ENCODE measurements at places on chromosomes 7 and 10.

GRCh38 chr7:45699015-45699309 lies 124.8 kb downstream of the ADCY1 start:
- DNase-seq = no peak

- no peak for DNase-seq
These were observed 160.3 kb downstream of the CELF2 start for GRCh38 chr10:11177926-11178471.

GRCh38 chr10:52066383-52066782 lies 247.7 kb upstream of the DKK1 start:
- DNase-seq = no peak

DNA sequence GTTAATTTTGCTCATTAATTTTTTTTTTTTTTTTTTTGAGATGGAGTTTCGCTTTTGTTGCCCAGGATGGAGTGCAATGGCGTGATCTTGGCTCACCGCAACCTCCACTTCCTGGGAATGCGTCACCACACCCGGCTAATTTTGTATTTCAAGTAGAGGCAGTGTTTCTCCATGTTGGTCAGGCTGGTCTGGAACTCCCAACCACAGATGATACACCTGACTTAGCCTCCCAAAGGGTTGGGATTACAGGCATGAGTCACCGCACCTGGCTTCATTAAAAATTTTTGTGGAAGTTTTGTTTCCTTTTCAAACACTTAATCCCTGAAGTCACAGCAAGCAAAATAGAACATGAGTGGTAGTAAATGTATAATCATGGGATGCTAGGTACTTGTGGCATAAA lies 857.2 kb upstream of the PHF14 start:
- no peak for DNase-seq
